Epithelial cell of prostate (primary cell): ENCODE measurements at places on chromosomes 11 and 22.

DNA sequence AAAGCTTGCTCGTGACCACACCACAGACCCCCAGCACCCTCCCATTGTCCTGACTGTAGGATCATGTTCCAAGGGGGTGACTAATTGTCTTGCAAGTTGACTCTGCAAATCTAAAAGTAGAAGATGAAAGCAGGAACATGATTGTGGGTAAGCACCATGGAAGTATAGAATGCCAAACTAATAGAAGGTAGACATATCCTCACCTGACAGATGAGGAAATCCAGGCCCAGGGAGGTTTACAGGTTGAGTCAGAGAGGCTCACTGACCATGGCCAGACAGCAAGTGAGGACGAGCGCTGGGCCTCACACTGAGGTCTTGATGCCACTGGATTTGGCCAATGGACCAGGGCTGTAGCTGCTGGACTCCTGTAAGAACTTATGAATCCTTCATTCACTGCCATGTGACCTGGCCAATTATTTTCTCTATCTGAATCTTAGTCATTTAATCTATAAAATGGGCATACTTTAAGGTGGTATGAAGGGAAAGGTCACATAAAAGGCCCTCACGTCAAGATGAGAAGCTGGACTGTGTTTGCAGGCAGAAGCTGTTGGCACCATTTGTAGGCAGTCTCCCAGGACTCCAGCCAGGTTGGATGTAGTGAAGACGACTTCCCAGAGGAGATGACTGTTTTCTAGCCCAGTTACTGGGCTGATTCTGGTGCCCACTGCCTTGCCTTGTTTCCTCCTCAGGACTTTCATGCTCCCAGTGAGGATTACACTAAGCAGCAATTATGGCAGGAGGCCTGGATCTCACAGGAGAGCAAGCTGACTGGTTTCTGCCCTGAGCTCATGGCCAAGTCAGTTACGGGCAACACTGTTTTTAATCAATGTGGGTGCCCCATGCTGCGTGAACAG is 54.6 kb downstream of the GAB4 start:
- DNase-seq: no peak

DNA sequence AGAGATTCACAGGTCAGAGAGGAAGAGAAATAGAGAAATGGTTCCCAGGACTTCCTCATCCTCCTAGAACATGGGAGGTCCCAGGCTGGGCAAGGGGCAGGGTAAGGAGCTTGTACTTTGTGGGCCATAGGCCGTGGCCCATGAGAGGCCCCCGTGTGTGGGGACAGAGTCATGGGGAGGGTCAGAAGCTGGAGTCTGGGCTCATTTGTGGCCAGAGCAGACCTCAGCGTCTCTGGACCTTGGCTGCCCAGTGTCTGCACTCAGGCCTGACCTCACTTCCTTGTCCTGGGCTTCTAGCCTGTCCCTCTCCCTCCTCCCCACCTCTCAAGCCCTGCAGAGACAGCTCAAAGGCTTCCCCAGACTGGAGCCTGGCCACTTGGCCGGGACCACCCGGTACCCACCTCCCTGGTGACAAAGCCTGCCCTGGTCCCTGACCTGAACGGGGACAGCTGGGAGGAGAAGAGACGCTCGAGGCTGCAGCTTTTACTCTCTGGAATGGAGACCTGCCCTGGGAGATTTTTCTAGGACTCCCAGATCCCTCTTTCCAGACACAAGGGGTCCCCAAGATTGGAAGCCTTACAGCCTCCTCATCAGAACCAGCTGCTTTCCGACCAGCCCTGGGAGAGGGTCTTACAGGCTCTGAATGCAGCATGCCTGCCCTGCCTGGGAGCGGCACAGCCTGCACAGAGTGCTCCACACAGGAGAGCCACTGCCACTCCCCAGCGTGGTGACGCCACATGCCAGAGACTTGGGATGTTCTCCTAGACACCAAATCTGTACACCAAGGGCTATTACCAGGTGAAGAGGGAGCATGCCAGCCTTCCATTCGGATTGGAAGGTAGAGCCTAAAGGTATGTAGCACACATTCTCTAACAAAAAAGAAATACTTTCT is 569.0 kb upstream of the B3GAT1 start:
- DNase-seq: no peak

GRCh38 chr22:33735978-33736377 is 184.3 kb downstream of the LARGE1 start:
- DNase-seq: no peak

DNA sequence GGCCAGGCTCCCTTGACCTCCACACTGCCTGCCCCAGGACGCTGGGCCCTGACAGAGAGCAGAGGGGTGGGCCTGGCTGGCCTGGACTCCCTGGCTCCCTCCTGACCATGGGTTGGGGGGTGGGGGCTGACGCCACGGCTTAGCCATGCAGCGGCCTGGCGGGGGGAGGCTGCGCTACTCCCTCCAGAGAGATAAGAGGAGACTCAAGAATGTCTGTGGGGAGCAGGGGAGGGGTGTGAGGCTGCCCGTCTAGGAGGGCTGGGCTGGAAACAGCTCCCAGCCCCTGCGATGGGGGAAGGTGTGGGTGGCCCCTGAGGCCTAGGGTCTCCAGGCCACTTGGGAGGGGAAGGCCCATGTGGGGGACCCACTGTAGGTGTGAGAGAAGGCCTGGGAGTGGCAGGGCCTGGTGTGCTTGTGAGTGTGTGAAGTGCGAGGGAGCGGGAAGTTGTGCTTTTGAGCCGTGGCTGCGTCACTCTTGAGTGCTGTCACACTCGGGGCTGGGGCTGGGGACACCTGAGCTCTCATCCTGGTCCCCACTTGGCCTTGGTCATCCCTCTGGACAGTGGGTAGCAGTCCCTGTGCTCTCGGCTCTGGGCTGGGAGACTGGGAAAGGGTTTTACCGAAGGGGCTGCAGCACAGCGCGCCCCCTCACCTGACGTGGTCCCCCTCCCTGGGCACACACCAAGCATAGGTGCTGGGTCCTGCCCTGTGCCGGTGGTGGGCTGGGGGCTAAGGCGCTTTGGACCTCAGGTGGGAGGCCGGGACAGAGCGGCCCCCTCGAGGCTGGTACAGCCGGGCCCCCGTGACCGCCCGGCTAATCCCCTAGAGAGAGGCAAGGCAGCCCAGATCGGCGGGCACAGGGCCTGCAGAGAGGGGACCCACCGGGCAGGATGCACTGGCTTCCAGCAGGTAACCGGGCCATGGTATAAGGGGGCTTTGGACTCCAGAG is 2.4 kb downstream of the MYRF start:
- DNase-seq: no peak

- DNase-seq: no peak
Observed at GRCh38 chr11:108912581-108912980, 247.7 kb downstream of the DDX10 start.

GRCh38 chr11:133747409-133747808 is 97.9 kb downstream of the SPATA19 start:
- no peak for DNase-seq

- DNase-seq: no peak
Observed at GRCh38 chr11:63917692-63918506, 935 bp upstream of the RCOR2 start.
